ENCODE measurements at places on chromosomes 1 and 21.

DNA sequence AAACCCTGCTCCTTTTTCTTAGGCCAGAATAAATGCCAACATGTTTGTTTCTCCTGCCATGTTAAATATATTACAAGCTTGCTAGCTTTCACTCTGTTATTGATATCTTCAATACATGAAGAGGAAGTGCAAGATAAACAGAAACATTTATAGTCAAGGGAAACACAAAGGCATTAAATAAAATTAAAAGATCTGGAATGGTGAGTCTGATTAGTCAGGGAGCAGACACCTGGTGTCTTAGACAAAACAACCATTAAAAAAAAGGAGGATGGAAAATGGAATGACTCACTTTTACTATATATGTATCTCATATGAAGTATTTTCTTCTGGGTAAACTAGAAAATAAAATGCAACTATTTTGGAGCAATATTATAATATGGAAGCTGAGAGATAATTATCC is 123.3 kb downstream of the SMYD3 start:
- DNase-seq = no peak

GRCh38 chr1:38917337-38917736 is 24.3 kb downstream of the RHBDL2 start:
- no peak for DNase-seq

DNA sequence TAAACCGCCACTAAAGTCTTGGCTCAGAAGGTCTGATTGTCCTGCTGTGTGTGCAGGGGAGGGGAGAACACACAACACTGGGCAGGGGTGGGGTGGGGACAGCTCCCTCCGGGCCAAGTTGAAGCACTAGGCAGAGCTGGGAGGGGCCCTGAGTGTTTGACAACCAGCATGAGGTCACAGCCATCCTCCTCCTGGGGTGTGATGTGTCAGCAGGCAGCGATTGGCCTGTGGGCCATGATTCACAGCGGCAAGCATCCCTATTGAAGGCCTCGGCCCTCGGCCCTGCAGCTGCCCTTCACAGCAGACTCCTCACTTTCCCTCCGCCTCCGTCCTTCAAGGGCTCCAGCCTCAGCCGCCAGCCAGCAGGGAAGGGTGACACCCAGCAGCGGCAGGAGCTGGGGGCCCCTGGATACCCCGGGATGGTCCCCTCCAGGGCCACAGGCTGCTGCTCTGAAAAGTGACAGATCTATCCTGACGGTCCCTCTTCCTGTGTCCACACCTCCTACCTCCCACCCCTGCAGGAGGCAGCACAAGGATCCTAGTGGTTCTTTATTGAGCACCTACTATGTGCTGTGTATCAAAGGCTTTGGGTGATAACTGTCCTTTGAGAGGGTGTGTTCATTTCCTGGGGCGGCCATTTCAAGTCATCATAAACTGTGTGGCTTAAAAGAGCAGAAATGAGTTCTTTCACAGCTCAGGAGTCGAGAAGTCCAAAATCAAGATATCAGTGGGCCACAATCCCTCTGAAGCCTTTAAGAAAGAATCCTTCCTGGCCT is 66.0 kb upstream of the SLC25A33 start:
- DNase-seq = peak; percentile 94

DNA sequence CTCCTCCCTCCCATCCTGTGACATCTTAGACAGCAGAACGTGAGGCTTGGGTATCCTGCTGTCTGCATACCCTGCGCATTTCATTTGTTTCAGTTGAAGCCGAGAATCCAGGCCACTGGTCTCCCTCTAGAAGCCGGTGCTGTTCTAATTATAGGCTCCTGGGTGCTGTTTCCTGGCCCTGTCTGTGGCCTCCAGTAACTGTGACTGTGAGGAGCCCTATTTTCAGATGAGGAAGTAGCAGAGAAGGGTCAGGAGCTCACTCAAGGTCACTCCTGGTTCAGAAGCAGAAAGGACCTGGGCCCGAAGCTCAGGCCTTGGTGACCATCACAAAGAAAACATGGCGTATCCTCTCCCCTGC is 24.0 kb downstream of the COQ8A start:
- peak; percentile 14 for DNase-seq

GRCh38 chr21:45479691-45480675 is 62.3 kb downstream of the SLC19A1 start:
- no peak for DNase-seq

DNA sequence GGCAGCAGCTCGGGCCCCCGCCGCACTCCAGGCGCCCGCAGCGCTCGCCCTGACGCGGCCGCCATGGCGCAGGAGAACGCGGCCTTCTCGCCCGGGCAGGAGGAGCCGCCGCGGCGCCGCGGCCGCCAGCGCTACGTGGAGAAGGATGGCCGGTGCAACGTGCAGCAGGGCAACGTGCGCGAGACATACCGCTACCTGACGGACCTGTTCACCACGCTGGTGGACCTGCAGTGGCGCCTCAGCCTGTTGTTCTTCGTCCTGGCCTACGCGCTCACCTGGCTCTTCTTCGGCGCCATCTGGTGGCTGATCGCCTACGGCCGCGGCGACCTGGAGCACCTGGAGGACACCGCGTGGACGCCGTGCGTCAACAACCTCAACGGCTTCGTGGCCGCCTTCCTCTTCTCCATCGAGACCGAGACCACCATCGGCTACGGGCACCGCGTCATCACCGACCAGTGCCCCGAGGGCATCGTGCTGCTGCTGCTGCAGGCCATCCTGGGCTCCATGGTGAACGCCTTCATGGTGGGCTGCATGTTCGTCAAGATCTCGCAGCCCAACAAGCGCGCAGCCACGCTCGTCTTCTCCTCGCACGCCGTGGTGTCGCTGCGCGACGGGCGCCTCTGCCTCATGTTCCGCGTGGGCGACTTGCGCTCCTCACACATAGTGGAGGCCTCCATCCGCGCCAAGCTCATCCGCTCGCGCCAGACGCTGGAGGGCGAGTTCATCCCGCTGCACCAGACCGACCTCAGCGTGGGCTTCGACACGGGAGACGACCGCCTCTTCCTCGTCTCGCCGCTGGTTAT is 2.8 kb downstream of the KCNJ9 start:
- DNase-seq = no peak

- no peak for DNase-seq
Observed at GRCh38 chr1:99737016-99737415, 29.4 kb downstream of the FRRS1 start.

DNA sequence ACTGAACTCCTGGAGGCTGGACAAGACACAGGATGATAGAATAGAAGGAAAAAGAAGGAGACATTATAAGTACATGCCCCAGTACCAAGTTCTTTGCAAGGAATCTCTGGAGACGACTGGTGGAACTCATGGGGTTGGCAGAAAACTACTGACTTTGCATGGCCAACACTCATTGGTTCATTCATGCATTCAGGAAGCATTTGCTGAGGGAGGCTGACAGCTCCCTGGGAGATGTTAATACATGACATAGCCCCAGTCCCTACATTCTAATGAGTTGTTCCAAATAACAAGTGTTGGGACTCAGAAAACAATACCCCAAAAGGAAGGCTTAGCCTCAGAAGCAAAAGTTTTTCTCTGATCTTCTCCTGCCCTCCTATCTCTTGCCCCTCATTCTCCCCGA is 172.8 kb upstream of the IRF2BP2 start:
- DNase-seq = no peak

- no peak for DNase-seq
Observed at GRCh38 chr1:95770581-95770980, 536.6 kb downstream of the RWDD3 start.

GRCh38 chr1:93180723-93181613 is at the start of gene CCDC18:
CCDC18 (plus strand) TSS chr1:93180724; CDS start chr1:93183362, 2,638 bp downstream.
- DNase-seq = no peak

- peak; percentile 60 for DNase-seq
Observed at GRCh38 chr21:44938772-44939531, 877 bp upstream of the SLX9 start.

GRCh38 chr1:211183747-211184313 is 49.9 kb upstream of the KCNH1 start:
- DNase-seq = no peak

DNA sequence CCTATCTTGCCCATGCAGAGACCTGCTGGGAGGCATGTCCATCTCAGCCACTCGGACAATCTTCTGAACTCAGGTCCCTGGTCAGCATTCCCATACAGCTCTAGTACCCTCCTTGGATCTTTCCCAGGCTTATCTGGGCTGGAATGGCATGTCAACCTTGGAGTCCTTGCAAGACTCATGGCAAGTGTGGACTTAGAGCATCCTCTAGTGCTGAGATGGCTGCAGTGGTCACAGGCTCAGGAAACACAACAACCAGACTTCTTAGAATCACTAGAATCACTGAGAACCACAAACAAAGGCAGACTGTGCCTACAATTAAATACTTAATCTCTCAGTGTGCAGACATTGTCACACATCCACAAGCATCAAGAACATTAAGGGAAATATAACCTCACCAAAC is 73.1 kb upstream of the TSHB start:
- DNase-seq = peak; percentile 14

DNA sequence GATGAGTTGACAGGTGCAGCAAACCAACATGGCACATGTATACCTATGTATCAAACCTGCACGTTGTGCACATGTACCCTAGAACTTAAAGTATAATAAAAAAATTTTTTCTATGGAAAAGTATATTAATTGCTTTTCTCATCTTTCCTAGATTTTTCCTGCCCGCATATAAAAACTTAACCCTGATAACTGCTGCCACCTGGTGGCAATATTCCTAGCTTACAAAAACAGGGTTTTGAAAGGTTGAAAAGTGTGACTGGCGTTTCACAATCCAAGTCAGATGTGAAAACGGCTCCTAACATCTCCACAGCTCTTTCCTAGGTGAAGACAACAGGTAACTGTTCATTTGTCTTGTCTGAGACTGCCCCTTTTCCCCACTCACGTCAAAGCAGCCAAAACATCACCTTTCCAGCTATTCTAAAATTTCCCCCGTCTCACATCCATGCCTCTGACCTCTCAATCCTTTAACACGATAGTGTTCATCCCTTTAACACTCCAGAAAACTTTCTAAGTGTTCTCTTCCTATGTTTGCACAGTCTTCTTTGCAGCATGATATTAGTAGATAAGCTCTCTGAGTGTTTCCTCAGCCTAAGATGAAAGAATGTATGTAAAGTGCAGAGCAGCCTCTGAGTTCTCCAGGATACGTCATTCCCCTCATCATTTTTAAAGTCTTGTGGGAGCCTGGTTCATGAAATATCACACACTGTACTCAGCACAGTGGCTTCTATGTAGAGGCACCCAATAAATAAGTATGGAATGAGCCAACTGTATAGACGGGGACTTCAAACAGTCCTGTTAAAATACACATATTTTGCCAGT is 27.5 kb downstream of the OVGP1 start:
- DNase-seq = no peak

DNA sequence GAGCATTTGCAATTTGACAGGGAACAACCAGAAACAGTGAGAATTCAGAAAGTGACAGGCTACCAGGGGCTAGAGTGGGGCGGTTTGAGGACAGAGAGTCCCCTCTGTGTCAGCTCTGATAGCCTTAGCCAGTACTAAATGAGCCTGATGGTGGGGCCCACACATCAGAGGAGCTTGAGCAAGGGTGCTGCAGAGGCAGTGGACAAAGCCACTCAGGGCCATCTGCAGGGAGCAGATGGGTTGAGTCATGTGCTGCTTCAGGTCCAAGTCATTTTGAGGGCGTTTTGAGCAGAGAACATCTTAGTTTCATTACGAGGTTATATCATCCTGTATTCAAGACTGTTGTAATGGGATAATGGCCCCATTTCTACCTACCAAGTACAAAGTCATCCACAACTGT is 7.7 kb downstream of the LRRC52 start:
- DNase-seq = no peak

- no peak for DNase-seq
Observed at GRCh38 chr1:237282208-237282783, 240.3 kb downstream of the RYR2 start.

- DNase-seq = peak; percentile 73
Observed at GRCh38 chr1:41529621-41530395, 45.3 kb upstream of the EDN2 start.

DNA sequence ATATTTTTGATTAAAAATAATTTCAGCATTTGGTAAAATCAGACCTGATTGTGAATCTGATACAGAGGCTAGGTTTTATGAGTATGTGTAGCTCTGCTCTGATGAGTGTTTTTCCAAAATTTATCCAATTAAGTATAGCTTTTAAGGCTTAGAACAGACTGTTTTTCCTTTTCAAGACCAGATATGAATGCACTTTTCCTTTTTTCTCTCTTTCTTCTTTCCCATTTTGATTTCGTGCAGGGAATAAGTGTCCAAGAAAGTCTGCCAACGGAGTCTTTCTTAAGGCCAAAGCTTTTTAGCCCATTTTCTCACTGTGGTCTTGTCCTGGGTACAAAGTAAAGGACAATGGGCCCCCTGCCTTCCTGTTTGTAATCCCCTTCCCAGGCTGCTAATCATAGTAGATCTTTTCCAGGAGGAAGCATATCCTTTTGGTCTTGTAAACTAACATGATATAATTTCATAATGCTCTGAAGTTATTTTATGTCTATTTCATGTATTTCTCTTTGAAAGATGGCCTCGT is 2.9 kb downstream of the KIF1B start:
- no peak for DNase-seq

- no peak for DNase-seq
Observed at GRCh38 chr1:27400082-27400962, 7.9 kb downstream of the GPR3 start.

- no peak for DNase-seq
Observed at GRCh38 chr1:25818569-25818968, 1.2 kb upstream of the MTFR1L start.

DNA sequence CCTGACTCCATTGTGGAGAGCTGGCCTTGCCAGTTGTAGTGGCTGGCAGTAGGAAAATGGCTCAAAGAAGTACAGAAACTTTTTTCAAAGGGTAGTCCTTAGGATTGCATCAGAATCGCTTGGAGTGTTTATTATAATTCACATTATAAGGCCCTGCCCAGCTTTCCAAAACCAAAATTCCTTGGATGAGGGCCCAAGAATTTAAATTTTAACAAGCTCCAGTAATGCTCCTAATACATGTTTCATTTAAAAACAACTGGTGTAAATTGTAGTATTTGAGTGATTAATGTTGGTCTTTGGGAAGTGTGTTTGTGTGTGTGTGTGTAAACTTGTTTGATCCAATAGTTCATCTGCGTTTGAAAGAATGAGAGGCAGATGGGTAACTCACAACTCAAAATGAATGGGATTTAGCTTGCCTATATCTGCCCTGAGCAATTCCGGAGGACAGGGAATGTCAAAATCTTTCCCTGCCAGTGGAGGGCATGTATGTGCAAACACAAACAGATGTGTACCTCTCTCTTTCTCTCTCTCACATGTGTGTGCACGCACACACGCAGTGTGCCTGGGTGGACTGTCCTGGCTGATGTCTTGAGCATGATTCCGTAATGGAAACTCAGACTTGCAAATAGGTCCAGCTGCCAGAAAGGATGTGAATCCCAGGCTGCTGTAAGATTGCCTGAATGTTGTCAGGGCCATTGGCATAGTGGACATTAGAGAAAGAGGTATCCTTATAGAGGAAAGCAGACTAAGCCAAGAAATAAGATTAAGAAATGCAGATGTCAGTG is 293.1 kb downstream of the LMX1A start:
- no peak for DNase-seq

GRCh38 chr21:28229814-28230213 is 762.9 kb downstream of the LTN1 start:
- DNase-seq = no peak

Data from posterior vena cava (tissue), 2 donors.